ENCODE measurements at places on chromosomes 6 and 20.

- DNase-seq: no peak
These were observed 255.7 kb upstream of the SUPT3H start for GRCh38 chr6:45633272-45633908.

GRCh38 chr6:37566111-37566949, 66.6 kb upstream of the CCDC167 start:
- no peak for DNase-seq

- no peak for DNase-seq
These were observed 384.2 kb downstream of the PRKN start for GRCh38 chr6:162343198-162343935.

GRCh38 chr6:85672623-85673022, 29.9 kb upstream of the SYNCRIP start:
- DNase-seq: no peak

- DNase-seq: no peak
These were observed 19.4 kb downstream of the KCNK15 start for GRCh38 chr20:44765091-44765490.

- peak; percentile 30 for DNase-seq
These were observed 969.9 kb upstream of the EPHA7 start for GRCh38 chr6:94389218-94389617.
